ENCODE measurements at places on chromosomes 7 and 10. TPM values are rescaled to one million over a fixed set of nuclear protein-coding genes. Genes with fewer than 3 reads are reported as not detected.

DNA sequence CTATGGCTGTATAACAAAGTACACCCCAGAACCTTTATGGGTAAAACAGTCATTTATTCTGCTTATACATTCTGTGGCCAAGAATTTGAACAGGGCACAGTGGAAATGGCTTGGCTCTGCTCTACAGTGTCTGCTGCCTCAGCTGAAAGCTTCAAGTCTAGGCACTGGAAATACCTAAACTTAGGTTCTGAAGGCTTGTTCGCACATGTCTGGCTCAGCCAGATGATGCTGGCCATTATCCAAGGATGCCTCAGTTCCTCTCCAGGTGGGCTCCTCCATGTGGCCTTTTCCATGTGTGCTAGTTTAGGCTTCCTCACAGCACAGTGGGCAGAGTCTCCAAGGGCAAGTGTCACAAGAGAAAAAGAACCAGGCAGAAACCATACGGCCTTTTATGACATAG is 76.8 kb downstream of the RALA start:
- DNase-seq = no peak

DNA sequence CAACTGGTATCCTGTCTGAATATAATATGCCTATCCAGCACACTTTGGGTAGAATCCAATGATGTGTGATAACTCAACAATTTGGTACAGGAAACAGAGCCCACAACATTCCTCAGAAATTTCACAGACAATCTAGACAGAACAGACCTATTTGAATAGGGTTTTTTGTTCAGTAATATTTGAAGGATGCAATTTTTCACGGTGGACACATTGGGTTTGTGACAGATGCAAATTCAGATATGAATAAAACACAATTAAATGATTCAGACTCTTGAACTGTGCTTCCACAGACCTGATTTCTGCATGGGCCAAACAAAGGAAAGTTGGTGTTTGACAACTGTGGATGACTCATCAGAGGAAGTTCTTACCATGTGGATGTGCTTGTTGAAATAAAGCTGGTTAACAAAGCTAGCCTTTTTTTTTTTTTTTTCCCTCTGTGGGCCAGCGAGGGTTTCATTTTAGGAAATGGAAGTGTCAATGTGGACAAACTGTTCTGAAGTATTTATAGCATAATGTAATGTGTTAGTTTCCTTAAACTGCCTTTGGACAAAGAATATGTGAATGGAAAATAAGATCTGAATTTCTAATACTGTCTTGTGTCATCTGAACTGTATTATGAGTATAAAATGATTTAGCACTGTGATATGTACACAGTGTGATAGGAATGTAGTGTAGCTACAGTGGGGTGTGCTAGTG is 43.2 kb upstream of the FAM133B start:
- no peak for DNase-seq

GRCh38 chr7:5625938-5626337 is 155.5 kb downstream of the RNF216 start:
- DNase-seq = no peak

ADAP1 gene
- total RNA-seq = 4.2 TPM

DNA sequence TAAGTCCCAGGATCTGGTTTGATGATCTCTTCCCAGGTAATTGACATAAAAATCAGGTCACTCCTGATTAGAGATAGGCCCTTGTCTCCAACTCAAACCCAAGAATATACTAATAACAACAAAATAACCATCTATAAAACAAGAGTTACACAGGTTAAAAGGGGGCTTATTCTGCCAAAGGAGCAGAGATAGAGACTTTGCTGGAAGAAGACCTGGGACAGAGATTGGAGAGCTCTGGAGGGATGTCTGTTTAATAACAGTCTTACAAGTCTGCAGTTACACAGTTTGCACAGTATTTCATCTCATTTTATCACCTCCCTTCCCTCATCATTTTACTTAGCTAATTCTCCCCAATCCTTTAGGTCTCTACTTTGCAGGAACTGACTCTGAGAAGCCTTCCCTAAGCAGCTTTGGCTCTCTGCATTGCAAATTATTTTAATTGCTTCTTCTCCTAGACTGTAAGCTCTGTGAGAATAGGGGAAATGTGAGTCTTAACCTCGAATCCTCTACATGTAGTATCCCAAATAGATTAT is 3.7 kb upstream of the ZNF438 start:
- DNase-seq = no peak

CADPS2 gene
- total RNA-seq = 25.5 TPM

GRCh38 chr7:28297801-28298459 is 114.4 kb upstream of the CREB5 start:
- DNase-seq = no peak

DNA sequence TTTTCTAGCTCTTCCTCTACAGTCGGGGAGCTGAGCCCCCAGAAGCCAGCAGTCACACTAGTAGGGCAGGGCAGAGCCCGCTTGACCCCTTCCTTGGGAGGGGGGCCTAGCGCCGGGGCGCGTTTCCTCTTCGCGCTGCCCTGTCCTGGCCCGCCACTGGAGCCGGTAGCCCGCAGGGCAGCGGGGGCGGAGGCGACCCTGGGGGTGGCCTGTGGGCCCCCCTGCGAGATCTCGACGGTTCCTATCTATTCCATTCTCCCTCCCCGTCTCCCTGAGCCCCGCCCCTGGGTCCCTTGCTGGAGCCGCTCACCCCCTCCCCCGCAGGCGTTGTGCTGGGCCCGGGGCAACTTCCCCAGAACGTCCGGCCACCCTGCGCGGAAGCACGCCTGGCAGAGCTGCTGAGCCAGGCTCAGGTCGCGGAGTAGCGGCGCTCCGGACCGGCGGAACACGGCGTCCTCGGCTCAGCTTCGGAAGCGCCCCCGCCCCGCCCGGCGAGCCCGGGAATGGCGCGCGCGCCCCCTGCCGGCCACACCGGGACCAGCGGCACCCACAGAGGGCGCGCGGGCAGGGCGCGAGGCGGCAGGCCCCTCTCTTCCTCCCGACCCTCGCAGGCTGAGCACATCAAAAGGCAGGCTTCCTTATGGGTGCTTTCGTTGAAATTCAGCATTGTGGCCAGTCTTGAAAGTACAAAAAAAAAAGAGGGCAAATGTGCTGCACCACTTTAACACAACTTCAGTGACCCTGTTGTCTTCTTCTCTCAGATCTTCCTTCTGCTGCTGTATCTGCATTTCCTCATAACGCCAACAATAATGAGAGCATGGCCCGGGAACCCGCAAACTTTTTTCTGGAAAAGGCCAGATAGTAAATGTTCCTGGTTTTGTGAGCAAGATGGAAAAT is 327.6 kb downstream of the TNS3 start:
- no peak for DNase-seq

- DNase-seq = no peak
These were observed 89.3 kb downstream of the DNMBP start for GRCh38 chr10:99920486-99920885.

- DNase-seq = no peak
These were observed 51.1 kb downstream of the ASB13 start for GRCh38 chr10:5615316-5615715.

DNA sequence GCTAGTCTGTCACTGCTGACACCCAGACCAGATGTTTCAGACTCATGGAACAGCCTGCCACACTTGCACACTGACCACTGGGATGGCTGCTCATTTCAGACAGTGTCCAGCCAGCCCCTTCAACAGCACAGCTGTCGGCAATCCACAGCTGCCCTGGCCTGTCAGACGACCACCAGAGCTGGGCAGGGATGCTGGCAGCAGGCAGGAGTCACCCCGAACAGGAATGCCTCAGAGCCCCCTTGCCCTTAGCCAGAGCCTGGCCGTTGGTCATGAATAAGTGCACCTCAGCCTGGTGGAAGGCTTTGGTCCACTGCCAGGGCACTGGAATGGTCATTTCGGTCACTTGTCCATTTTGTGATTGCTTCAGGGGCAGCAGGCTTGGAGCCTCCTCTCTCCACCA is 149.6 kb upstream of the TCERG1L start:
- no peak for DNase-seq

MEIG1 gene
- not detected for total RNA-seq

PIP gene
- total RNA-seq = 2.5 TPM

DNA sequence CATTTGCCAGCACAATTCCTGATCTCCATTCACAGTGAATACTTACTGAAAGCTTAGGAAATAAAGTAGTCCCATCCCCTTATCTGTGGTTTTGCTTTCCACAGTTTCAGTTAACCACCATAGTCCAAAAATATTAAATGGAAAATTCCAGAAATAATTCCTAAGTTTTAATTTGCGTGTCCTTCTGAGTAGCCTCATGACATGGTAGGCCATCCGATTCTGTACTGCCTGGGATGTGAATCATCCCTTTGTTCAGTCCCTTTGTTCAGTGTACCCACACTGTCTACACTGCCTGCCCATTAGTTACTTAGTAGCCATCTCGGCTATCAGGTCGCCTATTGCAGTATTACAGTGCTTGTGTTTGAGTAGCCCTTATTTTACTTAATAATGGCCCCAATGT is 14.2 kb downstream of the RAB11FIP2 start:
- no peak for DNase-seq

LRRC18 gene
- total RNA-seq = not detected

KLHL7 gene
- 21.6 TPM for total RNA-seq

DNA sequence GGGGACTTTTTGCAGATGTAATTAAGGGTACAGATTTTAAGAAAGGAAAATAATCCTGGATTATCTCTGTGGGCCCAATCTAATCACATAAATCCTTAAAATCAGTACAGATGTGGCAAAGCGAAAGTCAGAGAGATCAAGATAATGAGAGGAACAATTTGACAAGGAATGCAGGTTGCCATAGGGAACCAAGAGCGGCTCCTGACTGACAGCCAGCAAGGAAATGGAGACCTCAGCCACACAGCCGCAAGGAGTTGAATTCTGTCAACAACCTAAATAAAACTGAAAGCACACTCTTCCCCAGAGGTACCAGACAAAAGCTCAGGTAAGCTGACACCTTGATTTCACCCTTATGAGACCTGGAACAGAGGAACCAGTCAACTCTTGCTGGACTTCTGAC is 3.4 kb upstream of the PNPLA8 start:
- no peak for DNase-seq

GRCh38 chr7:2607122-2607922 is 24.5 kb upstream of the TTYH3 start:
- no peak for DNase-seq

GRCh38 chr7:25831831-25832411 is 320.1 kb upstream of the NFE2L3 start:
- DNase-seq = no peak

- DNase-seq = no peak
These were observed 106.0 kb upstream of the PRR15 start for GRCh38 chr7:29457565-29458011.

DNA sequence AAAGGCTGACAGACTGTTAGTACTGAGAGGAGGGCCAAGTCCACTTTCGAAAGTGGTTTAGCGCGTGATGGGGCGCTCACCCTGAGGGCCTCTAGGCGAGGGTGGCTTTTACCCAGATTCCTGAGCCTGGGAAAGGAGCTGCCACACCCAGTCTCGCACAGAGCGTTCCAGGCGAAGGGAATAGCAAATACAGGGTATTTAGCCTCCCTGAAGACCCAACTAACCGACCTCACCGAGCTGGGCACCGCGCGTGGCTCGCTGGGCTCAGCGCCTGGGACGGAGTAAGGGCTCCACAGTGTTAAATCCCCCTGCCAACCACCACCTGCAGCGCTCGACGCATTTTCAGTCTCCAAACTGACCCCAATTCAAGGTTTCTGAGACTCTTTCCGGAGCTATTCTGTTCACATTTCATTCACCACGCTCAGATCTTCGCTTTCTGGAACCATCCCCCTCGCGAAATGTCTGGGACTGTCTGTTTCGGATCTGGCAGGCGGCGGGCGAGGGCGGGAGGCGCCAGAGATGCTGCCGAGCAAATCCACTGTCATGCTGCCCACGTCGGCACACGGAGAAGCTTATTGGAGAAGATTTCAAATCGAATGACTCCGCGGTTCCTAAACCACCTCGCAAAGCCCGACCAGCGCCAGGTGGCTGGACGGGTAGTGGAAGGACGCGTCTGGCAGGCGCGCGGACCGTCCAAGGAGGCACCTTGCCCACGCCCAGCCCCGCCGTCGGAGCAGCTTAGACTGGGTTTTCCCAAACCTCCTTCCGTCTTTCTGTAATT is 1.4 kb upstream of the OSBPL3 start:
- DNase-seq = no peak

NYAP1 gene
- total RNA-seq = 3.9 TPM

DNA sequence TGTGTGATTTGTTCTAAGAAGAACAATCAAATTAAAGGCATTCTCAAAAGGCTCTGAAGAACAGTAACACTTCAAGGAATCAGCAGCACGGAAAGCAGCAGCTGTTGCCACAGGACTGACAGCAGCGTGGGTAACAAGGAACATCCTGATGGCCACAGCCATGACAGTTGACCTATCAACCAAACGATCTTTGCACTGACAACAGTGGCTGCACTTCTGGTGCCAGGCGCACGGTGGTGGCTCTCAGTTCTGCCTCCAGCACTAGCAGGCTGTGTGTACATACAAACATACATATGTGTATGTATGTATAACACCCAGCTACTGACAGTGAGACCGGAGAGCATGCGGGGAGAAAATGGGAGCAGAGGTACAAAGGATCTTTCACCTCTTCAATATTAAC is 114.1 kb downstream of the ZFAND4 start:
- DNase-seq = no peak

DNA sequence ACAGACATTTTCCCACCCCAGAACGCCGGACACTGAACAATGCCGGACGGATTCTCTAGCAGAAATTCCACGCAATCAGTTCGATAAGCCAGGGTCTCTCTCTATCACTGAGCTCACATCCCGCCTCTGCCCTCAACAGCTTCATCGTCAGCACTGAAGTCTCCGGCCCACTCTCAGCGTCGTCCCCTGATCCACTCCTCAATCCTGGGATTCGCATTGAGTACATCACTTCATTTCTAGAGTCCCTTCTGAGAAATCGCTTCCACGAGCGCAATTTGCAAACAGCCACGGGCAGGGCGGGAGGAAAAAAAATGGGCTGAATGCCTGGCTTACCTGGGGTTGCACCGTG is 365 bp downstream of the YME1L1 start:
- DNase-seq = no peak

DNA sequence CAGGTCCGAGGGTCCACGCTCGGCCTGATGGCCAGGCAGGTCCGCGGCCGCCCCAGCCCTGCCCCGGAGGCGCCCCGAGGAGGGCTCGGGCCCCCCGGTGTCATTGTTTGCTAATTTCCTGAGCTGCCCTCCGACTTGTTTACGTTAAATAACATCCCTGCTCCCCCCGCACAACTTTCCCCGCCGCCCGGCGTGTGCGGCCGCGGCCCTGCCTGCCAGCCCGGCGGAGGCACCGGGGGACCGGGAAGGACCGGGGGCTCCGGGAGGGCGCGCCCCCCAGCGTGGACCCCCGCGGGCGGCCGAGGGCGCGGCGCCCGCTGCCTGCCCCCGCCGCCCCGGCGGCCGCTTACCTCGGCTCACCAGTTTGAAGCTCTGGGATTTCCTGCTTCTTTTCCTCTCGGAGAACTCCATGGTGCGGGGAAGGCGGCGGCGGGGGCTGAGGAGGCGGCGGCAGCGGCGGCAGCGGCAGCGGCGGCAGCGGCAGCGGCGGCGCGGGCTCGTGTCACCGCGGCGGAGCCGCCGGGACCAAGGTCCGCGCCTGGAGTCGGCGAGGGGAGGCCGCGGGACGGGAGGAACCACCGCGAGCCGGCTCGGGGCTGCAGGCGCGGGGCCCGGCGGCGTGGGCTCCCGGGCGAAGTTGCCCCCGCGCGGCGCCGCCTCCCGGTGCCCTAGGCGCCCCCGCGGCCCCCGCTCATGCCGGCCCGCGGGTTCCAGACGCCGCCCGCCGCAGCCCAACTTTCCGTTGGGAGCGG is 515 bp downstream of the BEND7 start:
- no peak for DNase-seq

Measured in vagina (tissue), 2 donors.